Nucleus accumbens (tissue), 56 donors: ENCODE measurements at places on chromosomes 3 and 15.

- DNase-seq = no peak
Measured at GRCh38 chr3:56915966-56916586, 114.3 kb upstream of the ARHGEF3 start.

DNA sequence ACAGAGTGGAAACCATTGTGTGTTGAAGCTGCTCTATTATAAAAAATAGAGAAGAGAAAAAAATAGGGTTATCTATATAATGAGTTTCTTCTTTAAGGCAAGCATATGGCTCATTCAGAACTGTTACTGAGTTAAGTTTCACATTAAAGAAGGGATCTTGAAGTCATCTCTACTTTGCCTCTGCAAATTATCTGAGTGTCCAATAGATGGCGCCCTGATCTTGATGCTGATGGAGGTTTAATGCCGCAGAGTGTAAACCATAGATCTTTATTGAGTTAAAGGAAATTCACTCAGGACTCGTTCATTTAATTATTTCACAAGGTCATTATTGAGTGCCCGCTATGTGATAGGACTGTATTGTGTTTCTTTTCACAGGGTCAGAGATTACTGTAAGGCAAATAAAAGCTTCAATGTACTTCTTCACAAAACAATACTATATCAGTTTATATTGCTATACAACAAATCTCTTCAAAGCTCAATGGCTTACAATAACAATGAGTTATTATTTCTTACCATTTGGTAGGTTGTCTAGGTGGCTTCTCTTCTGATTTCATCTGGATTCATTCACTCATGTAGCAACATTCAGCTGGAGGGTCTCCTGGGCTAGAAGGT lies 171.4 kb downstream of the NSUN3 start:
- DNase-seq = no peak

DNA sequence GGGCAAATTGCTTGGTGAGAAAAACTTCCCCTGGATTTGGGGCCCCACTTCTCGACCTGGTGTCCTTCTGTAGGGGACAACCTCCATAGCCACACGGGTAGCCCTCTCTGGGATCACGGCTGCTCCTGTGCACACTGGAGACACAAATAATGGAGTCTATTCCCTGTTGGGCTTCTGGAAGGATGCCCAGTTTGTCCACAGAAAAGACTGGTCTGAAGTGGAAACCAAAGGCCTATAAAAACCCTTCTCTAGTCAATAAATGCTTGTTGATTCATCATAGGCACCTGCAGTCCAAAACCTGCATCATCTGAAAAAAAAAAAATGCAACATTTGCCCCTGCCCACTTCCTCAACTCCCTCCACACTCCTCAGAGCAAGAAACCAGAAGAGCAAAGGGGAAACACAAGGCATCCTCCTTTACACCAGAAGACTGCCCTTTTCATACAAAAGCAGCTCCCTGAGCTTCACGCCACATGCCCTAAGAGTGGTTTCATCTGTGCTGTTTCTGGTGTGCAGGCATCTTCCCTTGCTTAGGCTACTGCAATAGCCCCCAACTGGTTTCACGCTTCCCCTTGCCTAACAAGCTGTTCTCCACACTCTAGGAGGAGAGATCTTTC lies 36.3 kb downstream of the SRGAP3 start:
- no peak for DNase-seq

DNA sequence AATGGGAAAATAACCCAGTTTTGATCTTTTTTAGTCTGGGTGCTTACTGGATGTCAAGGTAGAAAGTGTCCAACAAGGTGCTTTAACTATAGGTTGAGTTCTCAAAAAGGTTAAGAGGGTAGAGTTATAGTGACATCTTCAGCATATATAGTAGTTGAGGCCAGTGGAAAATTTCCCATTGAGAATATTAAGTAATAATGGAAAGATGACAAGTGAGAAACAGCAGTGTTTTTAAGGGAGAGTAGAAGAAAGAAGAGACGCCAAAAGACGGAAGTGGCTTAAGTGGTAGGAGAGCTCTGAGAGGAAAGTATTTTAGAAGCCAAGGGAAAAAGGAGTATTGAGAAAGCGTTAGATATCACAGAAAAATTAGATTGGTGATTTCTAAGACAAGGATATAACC lies 10.6 kb downstream of the SPRED1 start:
- no peak for DNase-seq

GRCh38 chr3:45673273-45673672 lies 15.9 kb upstream of the SACM1L start:
- no peak for DNase-seq

DNA sequence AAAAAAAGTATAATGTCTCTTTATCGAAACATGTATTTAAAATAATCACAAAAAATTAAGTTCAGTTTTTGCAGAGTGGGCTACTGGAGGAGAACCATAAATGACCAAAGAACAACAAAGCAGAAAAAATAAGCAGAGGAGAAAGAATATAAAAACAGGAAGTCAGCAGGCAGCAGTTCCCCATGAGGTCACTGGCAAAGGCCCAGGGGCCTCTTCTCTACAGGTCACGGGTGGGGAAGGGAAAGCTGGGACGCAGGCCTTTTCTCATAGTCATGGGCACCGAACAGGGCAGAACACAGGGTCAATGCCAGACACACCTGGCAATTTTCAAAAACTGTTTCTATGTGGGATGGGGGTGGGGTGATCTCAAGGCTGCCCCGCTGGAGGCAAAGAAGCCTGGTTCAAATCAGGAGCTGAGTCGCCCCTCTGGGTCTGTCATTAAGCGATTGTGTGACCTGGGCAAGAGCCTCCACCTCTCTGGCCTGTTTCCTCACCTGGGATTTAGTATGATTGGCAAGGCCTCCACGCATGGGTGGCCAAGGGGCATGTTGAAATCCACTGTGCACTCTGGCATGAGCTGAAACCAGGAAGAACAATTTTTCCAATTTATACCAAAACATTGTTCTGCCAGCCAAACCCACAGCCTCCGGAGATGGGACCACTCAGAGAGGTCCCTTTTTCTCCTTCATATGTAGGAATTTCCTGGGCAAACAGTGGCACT lies 43.8 kb upstream of the UACA start:
- no peak for DNase-seq

- DNase-seq = no peak
Measured at GRCh38 chr3:53071882-53072431, 26.1 kb upstream of the SFMBT1 start.

DNA sequence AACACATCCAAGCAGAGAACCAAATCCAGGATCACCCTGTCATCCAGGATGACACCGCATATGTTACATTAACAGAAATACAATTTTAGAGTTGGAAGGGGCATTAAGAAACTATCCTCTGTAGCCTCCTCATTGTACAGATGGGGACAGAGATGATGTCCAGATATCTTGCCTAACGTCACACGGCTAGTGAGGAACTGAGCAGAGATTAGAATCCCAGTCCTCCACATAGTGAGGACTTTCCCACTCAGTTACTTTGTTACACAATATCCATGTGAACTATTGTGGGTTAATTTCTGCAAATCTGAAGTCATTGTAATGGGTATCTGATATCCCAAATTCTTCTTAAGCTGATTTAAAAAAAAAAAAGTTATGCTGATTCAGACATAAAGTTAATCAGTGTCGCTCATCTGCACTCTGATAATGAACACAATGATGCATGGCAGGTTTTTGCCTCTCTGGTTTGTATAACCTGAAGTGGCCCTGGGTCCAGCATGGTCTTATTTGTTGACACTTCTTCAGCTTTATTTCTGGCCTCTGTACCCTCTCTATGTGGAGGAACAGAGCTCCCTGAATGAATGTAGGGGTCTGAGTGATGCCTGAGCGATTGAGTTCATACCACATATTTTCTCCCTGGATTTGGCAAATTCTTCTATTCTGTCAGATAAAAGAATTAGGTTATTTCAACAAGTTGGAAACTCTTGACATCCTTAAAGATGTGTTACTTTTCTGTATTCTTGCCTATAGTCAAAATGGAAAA lies 76.0 kb upstream of the LIMD1 start:
- no peak for DNase-seq

DNA sequence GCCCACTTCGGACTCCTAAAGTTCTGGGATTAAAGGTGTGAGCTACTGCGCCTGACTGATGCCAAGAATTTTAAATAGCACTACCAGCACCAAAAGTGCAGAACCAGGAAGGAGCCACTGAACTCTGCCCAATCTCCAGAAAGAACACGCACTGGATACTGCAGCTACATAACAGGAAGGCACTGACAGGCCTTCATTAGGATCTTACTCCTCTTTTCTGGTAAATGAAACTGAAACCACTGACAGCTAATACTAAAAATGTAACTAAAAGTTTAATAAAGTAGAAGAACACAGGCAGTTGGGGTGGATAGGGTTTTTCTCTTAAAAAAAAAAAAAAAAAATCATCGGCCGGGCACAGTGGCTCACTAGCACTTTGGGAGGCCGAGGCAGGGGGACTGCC lies 74.1 kb upstream of the CHRM5 start:
- DNase-seq = no peak

GRCh38 chr3:66476852-66477381 lies 23.9 kb downstream of the LRIG1 start:
- DNase-seq = no peak

DNA sequence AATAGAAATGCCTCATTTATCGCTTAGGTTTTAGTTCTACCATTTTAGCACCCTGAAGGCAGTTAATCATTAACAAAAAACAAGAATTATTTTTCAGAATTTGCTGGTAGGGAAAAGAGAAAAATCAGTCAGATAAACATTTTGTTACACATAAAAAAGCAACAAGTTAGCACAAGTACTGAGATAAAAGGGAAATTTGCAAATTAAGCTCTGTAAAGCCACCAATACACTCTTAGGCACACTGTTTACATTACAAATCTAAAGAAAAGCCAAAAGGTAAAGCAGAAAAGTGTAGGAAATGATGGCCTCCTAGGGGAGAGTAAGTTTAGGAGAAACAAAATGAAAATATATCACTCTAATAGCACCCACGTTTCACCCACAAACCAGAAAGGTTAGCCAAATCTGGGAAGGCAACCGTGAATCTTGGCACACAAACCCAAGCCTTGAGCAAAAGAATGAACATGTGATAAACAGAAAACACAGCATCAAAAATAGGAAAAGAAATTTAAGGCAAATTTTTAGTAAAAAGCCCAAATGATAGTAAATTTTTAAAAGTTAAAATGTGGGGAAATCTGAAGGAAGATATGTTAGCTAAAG lies 1.6 kb upstream of the SATB1 start:
- no peak for DNase-seq

GRCh38 chr3:2958551-2958950 lies 151.6 kb downstream of the IL5RA start:
- DNase-seq = no peak

DNA sequence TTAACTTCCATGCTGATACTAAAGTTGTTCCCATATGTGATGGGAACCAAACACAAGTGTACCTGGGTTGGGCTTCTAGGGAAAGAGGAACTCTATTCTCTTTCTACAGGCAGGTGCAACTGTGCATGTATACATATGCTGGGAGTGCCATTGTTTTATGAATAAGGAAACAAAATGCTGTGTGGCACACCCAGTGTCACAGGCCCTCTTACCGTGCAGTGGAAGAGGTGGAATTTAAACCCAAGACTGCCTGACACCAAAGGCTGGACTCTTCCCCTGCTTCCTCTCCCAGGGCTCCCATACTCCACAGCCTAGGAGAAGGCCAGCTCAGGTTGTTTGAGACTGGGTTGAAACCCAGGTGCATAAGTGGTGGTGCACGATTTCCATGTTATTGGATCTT lies 1.9 kb upstream of the FETUB start:
- DNase-seq = no peak

DNA sequence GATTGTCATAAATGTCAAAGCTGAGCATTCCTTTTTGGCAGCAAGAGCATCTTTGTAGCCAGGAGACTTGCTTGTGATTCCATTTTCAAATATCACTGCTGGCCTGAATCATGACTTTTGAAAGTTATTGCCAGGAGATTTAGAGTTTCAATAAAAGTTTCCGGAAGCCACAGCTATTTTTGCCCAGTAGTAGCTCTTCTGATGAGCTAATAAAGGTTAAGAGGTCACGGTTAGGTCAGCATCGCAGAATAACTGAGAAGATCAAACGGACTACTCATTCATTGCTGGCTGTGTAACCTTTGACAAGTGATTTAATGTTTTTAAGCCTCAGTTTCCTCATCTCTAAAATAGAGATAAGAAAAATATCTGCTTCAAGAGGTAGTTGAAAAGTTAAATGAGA lies 105.1 kb upstream of the ETV5 start:
- DNase-seq = no peak

- no peak for DNase-seq
Measured at GRCh38 chr3:15941958-15942357, 144.2 kb upstream of the ANKRD28 start.
